CD8-positive, alpha-beta T cell (primary cell): ENCODE measurements at places on chromosomes 3 and 15.

DNA sequence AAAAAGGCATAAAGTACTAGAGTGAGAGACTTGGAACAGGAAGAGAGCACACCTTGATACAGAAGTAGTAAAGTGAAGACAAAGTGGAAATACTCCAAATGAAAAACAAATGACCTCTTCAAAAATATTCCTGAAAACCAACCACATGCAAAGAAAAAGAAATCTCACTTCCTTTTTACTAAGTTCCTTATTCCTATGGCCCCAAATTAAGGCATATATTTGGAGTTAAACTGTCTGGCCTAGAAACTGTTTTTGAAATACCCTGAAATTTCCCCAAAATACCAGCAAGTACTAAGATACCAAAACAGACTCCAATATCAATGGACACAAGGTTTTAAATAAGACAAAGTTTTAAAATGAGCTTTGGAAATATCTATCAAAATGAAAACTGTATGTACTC lies 58.2 kb downstream of the ZNF148 start:
- no peak for DNase-seq

DNA sequence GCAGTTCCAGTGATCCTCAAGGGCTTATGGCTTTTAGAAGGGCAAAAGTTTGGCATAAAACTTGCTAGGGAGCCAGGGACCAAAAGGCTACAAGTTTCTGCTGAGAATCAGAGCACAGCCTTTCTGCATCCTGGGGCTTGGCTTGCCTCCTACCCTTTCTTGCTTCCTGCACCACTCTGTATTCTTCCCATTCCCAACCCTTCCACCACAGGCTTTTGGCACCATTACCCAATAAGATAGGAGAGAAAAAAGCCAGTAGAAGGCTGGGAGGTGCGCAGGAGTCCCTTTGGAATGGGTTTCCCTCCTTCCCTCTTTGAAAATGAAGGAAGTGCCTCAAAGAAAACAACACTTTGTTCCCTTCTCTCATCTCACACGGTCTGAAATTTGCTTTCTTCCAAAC lies 268.6 kb downstream of the PDCD6IP start:
- no peak for DNase-seq

DNA sequence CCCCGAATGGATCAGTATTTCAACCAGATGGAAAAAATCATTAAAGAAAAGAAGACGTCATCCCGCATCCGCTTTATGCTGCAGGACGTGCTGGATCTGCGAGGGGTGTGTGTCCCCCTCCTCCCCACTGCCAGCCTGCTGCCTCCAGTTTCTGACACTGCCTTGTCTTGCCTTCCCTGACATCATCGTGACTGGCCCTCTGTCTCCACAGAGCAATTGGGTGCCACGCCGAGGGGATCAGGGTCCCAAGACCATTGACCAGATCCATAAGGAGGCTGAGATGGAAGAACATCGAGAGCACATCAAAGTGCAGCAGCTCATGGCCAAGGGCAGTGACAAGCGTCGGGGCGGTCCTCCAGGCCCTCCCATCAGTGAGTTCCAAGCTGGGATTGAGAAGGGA lies 10.9 kb downstream of the EIF4G1 start:
- DNase-seq: no peak

- no peak for DNase-seq
Observed at GRCh38 chr15:88193415-88193814, 63.1 kb downstream of the NTRK3 start.

GRCh38 chr15:80204231-80204630 lies 47.8 kb downstream of the CTXND1 start:
- DNase-seq: no peak
